ENCODE measurements at places on chromosomes 5 and 9. TPM values are rescaled to one million over a fixed set of nuclear protein-coding genes. Genes with fewer than 3 reads are reported as not detected.
A peak's percentile ranks its signal among the peaks of the same experiment; 100 is the strongest.

GRCh38 chr9:36153746-36154145, 15.4 kb upstream of the CCIN start:
- DNase-seq: no peak

- peak; percentile 52 for DNase-seq
Observed at GRCh38 chr5:149731617-149732323, 1.7 kb downstream of the PPARGC1B start.

GRCh38 chr5:61966997-61967396, 339.0 kb upstream of the KIF2A start:
- no peak for DNase-seq

DNA sequence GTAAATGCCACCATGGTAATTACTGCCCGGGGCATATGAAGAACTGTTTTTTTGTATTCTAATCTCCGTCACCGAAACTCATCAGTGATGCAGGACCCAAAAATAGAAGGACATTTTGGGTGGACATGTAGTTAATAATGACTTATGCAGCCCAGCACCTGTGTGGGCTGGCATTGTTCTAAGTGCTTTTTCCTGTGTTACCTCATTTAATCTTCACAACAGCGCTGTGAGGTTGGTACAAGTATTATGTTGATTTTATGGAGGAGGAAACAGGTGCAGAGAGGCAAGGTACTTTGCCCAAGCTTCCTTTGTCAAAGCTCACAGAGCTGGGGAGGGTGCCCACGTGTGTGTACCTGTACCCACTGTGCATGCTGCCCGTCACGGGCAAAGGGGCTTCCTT, 58.4 kb downstream of the DAPK1 start:
- no peak for DNase-seq

DNA sequence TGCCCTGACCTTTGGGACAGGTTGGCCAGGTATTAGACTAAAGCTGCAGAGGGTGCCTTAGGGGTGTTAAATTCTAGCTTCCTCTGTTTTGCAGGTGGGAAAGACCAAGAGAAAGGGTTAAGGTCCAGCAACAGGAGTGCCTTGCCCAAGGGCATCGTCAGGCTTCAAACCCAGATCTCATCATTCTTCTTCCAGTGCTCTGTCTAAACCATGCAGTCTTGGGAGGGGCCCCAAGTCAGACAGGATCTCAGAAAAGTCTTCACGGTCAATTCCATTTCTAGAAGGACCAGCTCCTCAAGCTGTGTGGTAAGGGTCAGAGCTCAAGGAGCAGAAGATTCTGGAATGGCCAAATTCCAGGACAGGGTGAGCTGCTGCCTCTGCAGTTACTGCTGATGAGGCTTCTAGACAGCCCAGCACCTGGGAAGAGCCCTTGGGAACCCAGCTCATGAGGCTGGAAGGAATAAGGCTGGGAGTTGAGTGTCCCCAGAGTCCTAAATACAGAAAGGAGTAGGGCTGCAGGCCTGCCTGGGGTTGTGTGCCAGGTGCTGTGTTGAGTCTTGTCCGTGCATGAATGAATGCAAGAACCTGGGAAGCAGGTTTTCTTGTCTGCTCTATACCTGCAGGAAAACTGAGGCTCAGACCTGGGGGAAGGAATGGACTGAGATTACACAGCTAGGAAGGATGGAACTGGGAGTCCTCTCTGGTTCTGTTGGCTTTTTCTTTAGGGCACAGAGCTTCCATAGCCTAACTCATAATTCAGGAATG, 69.3 kb downstream of the WWC1 start:
- no peak for DNase-seq

PCDHGA11 gene
- total RNA-seq: 17.8 TPM

TAF11L10 gene
- total RNA-seq: not detected

IL13 gene
- total RNA-seq: not detected

SLC46A2 gene
- total RNA-seq: not detected

DNA sequence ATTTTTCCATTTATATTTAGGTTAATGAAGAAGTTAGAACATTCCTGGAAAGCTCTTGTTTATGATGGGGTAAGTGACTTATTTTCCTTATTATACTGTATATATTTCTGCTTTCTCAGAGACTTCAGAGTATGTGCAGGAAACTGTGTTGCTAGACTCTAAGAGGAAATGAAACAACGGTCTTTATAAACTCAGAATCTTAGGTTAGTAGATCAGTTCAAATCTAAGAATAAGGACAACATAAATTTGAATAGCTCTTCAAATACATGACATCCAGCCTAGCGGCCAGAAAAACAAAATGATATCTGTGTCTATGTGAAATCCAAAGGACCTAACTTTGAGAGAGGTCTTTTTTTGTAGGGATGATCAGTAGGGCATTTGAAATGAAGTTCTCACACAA, 94.3 kb downstream of the PRKACG start:
- DNase-seq: no peak

GRCh38 chr5:4124221-4124970, 528.8 kb downstream of the IRX1 start:
- no peak for DNase-seq

DNA sequence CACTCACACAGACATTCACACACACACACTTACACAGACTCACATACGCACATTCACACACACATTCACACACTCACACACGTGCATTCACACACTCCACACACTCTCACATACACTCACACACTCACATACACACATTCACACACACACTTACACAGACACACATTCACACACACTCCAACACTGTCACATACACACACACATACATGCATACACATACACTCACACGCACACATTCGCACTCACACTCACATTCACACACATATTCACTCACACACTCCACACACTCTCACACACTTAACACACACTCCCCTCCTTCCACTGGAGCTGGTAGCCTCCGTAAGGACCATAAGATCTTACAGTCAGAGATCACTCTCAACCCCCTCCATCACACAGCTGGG, 26.2 kb downstream of the CAMK2A start:
- DNase-seq: no peak

- DNase-seq: no peak
Observed at GRCh38 chr5:58905944-58906343, 323.1 kb downstream of the RAB3C start.

BTNL8 gene
- total RNA-seq: not detected

- DNase-seq: peak; percentile 60
Observed at GRCh38 chr5:17314907-17315471, 97.6 kb downstream of the BASP1 start.

GRCh38 chr5:78376315-78376714, 15.9 kb downstream of the SCAMP1 start:
- DNase-seq: no peak

GRCh38 chr5:130476325-130476724, 572.1 kb downstream of the CHSY3 start:
- DNase-seq: no peak

DNA sequence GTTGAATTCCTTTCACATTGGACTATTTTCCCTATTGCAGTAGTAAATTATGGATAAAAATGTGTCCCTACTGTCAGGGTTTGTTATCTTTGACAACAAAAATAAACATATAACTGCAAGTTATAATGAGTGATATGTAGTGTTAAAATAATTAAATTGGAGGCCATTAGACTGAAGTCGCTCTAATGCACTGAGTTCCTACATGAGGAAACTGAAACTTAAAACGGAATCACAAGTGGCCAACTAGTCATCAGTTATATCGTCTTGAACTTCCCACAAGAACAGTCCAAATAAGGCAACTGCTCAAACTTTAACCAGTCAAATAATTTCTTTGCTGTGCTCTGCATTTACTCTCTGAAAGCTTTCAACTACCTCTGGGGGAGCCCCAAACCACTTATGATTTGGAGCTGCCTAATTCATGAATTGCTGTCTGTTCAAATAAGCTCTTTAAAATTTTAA, 2.1 kb upstream of the IFT74 start:
- peak; percentile 5 for DNase-seq

- no peak for DNase-seq
Observed at GRCh38 chr5:126745259-126745992, 31.5 kb upstream of the LMNB1 start.

DNA sequence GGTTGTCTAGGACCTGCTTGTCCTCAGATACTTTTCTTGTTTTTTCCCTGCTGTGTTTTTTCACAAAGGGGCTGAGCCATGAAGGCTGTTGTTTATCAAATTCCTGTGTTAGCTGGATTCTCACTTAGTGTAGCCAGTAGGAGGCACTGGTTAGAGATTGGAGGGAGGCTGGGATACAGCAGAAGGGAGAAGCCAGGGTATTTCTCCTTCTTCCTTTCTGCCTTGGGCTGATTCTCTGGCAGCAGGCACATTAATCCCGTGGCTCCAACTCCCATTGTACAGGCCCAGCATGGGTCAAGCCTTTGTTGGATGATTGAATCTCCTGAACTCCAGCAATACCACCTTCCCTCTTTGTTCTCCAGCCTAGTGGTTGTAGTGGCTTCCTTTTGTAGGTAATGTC, 46.4 kb upstream of the FAM170A start:
- DNase-seq: no peak

DNA sequence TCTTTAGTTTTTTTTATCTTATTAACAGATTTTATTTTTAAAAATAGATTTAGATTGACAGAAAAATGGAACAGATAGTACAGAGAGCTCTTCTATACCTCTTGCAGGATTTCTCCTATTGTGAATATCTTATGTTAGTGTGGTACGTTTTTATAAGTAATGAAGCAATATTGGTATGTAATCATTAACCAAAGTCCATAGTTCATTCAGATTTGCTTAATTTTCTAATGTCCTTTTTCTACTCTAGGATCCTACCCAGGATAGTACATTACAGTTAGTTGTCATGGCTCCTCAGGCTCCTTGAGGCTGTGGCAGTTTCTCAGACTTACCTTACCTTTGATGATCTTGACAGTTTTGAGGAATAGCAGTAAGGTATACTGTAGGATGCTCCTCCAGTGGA, 30.4 kb downstream of the PPP2R2B start:
- DNase-seq: no peak

PCDHB15 gene
- total RNA-seq: not detected

GRM6 gene
- not detected for total RNA-seq

DNA sequence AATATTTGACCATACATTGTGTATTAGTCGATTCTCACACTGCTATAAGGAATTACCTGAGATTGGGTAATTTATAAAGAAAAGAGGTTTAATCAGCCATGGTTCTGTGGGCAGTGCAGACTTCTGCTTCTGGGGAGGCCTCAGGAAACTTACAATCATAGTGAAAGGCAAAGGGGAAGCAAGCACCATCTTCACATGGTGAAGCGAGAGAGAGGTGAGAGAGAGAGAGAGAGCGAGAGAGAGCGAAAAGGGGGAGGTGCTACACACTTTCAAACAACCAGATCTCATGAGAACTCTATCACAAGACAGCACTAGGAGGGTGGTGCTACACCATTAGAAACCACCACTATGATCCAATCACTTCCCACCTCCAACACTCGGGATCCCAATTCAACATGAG, 4.1 kb upstream of the GRAMD2B start:
- no peak for DNase-seq

DNA sequence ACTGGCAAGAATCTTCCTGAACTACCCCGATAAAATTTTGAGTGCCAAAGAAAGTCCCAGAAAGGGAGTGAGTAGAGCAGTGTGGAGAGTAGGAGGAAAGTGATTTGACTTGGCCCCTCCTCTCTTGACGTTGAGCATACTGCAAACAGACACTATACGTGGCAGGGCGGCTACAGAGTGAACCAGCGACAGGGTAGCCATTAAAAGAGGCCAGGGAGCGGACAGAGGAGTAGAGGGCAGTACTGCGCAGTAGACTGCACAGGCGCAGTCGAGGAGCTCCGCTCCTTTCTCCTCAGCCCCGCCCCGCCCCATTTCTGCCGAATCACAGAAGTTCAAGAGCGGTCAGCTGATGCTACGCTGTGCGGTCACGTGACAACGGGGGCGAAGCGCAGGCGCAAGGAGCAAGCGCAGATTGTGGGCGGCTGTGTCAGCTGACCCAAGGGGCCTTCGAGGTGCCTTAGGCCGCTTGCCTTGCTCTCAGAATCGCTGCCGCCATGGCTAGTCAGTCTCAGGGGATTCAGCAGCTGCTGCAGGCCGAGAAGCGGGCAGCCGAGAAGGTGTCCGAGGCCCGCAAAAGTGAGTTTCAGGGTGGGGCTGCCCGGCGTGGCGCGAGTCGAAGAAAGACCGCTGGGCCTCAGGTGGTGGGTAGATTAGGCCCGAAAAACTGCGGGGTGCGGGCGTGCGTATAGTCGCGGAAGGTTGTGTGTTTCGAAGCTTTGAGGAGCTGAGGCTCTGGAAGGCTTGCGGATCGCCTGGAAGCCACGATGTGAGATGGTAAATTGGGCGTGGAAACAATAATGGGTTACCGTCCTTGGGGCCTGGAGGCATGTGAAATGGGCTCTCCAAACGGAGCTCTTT, at the start of gene ATP6V1G1:
ATP6V1G1 (plus strand) TSS at position 425 of the 858 bp plus-strand sequence; CDS start at position 495, 70 bp downstream.
- peak; percentile 99 for DNase-seq

PRRT1B gene
- not detected for total RNA-seq

SPAAR gene
- total RNA-seq: not detected

DNA sequence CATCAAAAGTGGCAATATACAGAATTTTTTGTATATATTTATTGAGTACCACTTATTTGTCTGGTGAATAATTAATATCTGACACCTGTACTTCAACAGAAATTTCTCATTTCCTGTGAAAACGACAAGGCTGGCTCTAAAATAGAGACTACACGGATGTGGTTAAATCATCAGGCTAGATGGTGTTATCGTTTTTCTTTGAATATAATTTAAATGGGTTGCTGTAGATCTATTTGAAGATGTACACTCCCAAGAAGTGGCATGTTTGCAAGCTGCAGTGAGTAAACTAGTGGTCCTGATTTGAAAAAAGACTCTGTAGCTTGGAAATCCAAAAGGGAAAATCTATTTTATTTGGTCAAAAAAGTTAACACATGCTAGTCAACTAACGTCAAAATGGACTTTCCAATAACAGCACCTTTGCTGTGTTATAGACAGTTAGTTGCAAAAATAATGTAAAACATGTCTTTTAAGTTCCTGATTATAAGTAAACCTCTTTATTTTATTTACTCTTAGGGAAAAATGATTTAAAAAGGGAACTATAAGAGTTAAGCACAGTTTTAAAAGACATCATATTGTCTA, 13.8 kb downstream of the ST8SIA4 start:
- DNase-seq: no peak

PIP5K1B gene
- not detected for total RNA-seq

MSMP gene
- not detected for total RNA-seq

- peak; percentile 69 for DNase-seq
Observed at GRCh38 chr5:9265441-9266287, 280.2 kb downstream of the SEMA5A start.

GDNF gene
- 0.54 TPM for total RNA-seq

FAM169A gene
- 0.16 TPM for total RNA-seq

GRCh38 chr5:55538661-55539060, 3.9 kb upstream of the PLPP1 start:
- DNase-seq: peak; percentile 28

DNA sequence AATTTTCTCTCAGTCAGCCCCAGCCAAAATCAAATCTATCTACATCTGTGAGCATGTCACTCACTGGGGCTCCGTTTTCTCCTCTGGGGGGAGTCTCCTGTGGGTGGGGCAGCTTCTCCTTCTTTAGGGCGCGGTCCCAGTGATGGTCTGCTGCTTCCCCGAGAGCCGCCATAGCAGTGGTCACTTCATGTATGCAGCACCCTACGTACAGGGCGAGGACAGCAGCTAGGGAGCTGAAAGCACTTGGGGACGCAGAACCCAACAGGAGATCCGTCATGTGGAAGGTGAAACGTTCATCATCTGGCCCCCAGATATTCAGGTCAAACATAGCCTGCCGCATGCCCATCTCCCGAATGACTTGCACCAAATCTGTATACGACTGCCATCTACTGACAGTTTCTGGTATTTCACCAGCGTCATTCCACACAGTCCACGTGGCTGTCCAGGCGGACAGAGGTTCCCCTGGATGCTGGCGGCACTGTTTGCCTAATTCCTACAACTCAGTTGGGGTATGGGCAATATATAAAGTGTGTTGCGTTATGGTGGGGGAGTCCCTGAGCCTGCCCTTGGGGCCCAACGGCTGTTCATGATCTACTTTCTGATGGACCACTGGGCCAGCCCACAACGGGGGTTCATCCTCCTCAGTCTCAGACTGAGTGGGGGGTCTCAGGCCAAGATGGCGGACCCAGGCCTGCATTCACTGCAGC, 795.0 kb downstream of the EFNA5 start:
- peak; percentile 25 for DNase-seq

Measured in fibroblast of the aortic adventitia (primary cell).